NCI-H146 (cell line): ENCODE measurements at places on chromosomes 4 and X.

- DNase-seq = no peak
These were observed 24.5 kb downstream of the GPM6A start for GRCh38 chr4:175787546-175787945.

- DNase-seq = no peak
These were observed 2143.5 kb upstream of the AGA start for GRCh38 chr4:179585761-179586160.

DNA sequence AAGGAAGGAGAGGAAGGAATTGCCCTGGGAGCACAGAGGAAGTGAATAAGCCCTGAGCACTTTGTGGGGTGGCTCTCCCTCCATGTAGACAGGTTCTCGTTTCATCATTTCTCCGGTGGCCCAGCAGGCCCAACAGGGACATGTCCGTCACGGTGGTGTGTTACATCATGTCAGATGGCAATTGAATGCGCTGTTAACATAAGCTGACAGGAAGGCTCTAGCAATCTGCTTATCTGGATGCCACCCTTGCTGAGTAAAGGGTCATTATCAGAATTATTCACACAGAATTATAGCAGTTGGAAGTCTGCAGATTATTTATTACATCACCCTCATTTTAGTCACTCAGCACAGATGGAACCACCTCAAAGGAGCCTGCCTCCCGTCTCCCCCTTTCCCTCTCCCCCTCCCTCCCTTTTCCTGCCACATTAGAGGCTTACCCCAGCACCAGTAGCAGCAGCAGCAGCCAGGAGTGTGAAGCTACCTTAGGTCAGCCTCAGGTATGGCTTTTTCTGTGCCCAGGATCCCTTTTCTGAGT, 124.3 kb upstream of the TRIM2 start:
- peak; percentile 6 for DNase-seq

DNA sequence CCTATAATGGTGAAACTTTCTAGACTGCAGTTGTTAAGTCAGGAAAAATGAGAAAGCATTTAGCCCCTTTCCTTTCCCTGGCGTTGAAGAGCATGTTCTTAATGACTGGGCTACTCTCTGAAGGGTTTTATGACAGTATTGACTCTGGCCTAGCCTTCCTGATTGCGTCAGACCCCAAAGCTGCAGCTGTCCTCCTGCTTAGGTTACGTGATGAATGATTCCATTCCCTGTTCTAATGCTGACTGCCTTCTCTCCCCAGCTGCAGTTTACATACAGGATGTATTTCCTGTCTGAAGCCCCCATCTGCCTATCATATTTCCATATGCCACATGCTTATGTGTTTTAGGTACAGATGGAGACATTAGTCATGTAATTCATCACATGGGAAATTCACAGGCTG, 105.8 kb upstream of the EGFL6 start:
- DNase-seq = peak; percentile 84

DNA sequence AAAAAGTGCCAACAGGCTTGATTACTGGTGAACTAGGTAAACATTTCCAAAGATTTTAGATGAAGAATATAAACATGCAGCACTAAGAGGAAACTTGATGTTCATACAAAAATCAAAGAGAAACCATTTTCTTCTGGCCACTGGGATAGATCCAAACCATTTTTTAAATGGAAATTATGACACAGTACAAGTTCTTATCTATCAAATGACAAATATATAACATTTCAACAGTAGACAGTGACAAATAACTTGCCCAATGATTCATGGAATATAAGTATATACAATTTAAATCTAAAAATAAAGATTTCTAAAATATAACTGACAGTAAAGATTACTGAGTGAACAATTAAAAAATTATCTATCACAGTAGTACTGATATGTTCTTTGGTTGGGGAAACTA, 151.1 kb downstream of the CDS1 start:
- DNase-seq = no peak

- DNase-seq = no peak
These were observed 33.2 kb upstream of the OCIAD2 start for GRCh38 chr4:48939785-48940184.

DNA sequence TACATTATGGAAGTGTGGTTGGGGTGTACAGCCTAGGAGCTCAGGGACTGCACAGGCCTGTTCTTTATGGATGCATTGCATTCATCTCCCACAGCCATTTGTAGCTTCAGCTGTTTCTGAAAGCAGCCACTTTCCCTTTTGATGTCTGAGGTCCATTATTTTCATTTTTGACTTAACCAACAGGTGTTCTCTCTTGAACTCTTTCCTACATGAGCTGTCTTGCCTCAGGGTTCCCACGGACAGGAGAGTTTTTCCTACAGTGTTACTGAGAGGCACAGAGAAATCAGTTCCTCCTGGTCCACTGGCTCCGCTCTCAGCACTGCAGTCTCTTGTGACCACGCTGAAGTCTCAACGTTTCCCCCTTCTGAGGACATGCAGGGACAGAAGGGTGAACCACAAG, 87.2 kb downstream of the RASL11B start:
- DNase-seq = no peak

GRCh38 chr4:174550541-174550940, 28.3 kb upstream of the HPGD start:
- DNase-seq = no peak

DNA sequence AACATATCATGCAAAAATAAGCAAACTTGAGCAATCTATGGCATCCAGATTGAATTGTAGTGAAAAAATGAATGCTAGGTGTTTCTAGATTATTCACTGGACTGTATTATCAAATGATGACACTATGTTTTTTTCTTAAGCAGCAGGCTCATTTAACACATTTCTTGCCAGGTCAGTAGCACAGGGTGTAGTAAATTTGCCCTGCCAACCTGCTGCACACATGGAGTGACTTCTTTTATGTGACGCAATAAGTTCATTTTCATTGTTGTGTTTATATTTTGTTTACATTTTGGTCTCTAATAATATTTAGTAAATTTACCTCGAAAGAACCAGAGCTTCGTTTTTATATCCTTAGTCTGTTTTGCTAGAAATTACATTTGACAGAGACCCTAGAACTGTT, 9.5 kb downstream of the VBP1 start:
- no peak for DNase-seq

- DNase-seq = no peak
These were observed 36.0 kb downstream of the MAML3 start for GRCh38 chr4:140117947-140118346.

- no peak for DNase-seq
These were observed 480.0 kb upstream of the HS3ST1 start for GRCh38 chr4:11908712-11909111.

- no peak for DNase-seq
These were observed 119.4 kb downstream of the GRIA3 start for GRCh38 chrX:123303429-123303828.

DNA sequence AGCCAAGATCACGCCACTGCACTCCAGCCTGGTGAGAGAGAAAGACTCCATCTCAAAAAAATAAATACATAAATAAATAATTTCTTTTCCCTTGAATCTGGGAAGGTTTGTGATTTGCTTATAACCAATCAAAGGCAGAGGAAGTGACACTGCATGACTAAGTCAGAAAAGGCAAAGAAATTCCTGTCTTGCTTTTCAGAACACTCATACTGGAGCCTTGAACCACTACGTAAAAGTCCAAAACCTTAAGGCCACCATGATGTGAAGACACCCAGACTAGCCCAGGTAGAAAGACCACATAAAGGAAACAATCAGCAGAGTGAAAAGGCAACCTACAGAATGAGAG, 36.6 kb downstream of the TMEM156 start:
- no peak for DNase-seq

DNA sequence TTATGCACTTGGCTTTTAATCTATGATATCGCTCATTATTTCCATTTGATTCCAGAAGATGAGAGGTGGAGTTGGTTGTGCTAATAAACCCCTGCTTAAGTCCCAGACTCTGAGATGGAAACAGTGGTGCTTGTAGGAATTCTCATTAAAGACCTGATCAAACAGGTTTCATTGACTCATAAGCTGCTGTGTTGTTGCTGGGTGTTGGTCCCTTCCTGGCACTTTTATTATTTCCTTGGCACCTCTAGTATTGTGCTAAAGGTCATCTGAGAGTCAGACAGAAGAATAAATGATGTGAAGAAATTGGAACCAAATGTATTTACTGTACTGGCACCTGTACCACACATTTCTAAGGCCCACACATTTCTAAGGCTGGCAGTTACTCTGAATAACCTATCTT, 544.7 kb upstream of the NR3C2 start:
- DNase-seq = no peak

- DNase-seq = no peak
These were observed 293.9 kb downstream of the RAB28 start for GRCh38 chr4:13190093-13190721.

- no peak for DNase-seq
These were observed 128.1 kb downstream of the TMEM164 start for GRCh38 chrX:110131031-110131430.

GRCh38 chrX:140710710-140711109, 1.2 kb downstream of the LINC00632 start:
- no peak for DNase-seq

DNA sequence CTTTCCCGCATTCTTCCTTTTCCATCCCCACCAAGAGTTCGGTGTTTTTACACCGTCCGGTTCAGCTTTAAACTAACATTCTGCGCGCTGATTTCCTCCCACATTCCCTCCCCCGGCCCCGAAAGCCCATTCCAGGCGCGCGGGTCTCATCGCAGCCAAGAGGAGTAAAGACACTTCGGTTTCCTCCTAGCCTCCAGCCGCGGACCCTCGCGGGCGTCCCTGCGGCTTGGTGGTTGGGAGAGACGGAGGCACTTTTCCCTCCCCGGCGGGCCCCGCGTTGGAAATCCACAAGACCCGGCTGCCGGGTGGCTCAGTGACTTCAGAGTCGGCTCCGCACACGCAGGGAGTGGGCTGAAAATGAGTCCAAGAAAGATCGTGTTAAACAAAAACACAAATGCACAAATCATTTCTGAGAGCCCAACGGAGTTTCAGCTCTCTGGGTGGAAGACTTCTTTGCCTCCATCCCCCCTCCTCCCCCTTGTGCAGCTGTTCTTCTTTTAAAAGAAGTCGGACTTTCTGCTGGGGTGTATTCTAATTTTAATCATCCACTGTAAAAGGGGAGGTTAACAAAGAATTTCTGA, 2.0 kb upstream of the ARX start:
- peak; percentile 47 for DNase-seq
